ENCODE measurements at places on chromosomes 3 and 15.
A peak's percentile ranks its signal among the peaks of the same experiment; 100 is the strongest.

- DNase-seq = no peak
These were observed 90.0 kb downstream of the STT3B start for GRCh38 chr3:31622636-31623288.

DNA sequence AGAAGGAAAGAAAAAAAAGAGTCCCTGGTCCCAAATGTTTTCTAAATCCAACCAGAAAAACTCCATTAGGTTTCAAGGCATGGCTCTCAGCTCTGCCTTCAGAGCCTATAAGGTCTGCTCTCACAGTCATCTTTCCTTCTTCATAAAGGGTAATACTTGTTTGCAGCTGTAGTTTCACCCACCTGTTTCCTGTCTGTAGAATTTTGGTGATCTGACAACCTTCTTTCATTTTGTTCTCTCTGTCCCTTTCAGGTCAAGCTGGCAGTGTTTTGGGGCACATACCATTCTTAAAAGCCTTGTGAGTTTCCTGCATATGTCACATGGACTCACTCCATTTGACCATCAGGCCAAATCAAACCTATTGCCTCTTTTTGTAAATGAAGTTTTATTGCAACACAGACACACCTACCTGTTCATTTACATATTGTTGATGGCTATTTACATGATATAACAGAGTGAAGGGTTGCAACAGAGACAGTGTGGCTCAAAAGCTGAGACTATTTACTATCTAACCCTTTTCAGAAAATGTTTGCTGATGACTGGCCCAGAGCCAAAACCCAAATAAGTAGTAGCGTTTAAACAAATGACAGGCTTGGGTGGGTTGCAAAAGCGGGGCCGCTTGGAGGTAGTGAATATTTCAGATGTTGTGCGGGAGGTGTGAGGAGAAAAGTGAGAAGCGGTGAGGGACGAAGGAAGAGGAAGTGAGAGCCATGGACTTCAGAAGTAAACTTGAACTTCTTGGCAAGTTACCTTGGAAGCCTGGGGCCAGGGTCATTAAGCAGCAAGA lies 292.7 kb upstream of the PROK2 start:
- DNase-seq = no peak

DNA sequence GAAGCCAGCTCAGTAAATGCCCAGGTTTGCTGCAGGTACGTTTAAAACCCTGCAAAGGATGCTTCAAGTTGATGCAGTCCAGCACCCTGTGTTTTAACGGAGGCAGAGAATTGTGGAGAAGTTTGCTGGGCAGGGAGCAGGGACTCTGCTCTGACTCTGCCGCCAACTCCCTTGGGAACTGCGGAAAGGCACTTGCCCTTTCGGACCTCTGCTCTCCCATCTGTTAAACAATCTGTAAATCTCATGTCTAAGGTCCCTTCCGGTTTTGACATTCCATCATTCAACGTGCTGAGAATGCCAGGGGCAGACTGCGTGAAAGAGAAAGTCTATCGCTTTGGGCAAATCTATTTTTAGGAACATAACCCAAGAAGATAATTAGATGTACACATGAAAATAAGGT lies 184.5 kb downstream of the OPA1 start:
- DNase-seq = no peak

GRCh38 chr3:15199493-15200105 lies 6.4 kb upstream of the CAPN7 start:
- no peak for DNase-seq

DNA sequence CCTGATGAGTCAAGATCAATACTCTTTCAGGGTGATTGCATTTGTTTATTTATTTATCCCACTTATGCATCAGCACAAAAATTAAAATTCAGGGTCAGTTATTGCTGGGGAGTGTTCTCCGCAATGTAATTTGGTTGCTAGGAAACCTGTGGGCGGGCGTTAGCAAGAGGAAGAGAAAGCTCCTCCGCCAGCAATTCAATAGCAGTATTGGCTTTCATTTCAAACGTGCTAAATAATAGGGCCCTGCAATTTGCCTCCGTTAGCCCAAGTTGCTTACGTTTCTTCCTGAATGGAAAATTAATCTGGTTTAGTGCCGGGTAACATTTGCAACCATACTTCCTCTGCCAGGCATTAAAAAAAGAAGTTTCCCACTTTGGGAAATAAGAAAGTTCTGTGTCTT lies 35.5 kb upstream of the PLCL2 start:
- DNase-seq = peak; percentile 36

GRCh38 chr15:58039079-58040035 lies 26.2 kb downstream of the ALDH1A2 start:
- no peak for DNase-seq

- no peak for DNase-seq
These were observed 5.4 kb upstream of the TFG start for GRCh38 chr3:100703865-100704264.

- DNase-seq = no peak
These were observed 2.5 kb upstream of the MST1R start for GRCh38 chr3:49906073-49906743.

DNA sequence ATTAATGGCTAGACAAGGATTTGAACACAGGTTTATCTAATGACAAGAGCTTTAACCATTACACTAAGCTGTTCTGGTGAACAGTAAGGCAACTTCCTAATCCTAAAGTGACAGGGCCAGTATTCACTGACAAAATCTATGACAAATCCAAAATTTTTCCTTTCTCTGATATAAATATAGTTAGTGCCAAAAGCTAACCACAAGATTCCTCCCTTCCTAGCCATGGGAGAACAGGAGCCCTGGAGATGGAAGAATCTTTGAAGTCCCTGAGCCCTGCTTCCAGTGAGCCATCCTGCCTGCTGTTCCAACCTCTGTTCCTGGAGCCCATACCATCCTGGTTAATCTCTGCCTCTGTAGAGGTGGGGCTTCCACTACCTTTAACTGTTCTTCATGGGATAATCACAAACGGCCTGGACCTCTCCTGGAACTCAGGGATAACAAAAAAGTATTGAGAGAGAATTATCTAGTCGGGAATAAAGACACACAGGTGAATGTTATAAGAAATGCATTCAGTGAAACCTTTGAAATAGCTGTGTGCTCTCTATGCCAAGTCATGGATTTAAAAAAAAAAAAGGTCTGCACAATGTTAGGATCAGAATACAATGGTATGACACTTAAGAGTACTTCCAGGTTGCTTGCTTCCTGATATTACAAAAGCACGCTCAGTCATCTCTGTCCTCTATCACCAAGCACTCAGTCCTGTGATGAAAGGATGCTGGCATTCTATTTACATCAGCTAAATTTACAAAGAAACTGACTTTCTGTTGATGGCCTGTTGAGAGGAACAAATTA lies 235.8 kb downstream of the SUCLG2 start:
- no peak for DNase-seq

DNA sequence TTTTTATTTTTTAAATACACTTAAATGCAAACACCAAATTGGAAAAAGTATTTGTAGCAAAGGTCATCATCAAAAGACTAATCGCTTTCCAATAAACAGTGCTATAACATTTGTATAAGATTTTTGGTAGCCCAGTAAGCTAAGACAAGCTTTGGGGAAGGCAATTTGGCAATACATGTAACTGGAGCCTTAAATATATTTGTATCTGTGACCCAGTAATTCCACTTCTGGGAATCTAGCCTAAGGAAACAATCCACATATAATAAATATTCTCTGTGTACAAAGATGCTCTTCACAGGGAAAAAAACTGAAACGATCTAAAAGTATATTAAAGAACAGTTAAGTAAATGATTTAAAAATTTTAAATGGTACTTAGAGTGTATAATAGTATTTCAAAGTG lies 65.5 kb upstream of the TJP1 start:
- DNase-seq = no peak

DNA sequence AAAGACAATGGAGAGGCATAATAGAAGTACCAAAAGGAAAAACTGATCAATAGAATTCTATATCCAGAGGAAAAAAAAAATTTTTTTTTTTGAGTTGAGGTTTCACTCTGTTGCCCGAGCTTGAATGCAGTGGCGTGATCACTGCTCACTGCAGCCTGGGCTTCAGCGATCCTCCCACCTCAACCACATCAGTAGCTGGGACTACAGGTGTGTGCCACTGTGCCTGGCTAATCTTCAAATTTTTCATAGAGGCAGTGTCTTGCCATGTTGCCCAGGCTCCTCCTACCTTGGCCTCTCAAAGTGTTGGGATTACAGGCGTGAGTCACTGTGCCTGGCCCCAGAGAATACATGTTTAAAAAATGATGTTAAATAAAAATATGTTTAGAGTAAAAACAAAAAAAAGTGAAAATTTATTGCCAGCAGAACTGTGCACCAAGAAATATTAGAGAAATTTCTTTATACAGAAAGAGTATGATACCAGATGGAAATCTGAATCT lies 154.3 kb upstream of the ZBTB20 start:
- no peak for DNase-seq

GRCh38 chr3:101017017-101017416 lies 23.8 kb upstream of the ABI3BP start:
- no peak for DNase-seq

DNA sequence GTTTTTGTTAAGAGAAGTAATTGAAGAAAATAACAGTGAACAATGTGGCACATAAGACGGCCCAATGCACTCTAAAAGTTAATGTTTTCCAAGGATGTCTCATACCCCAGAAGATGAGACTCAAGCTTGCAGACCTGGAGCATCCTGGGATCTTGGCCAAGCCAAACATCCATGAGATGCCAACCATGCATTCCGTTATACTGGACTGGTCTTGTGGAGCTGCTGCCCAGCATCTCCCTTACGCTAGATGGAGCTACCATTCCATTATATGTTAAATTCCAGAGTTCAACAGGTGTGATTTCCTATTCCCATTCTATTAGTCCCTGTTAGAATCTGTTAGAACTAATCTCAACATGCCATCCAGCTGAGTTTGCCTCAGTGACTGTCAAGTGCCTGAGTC lies 181.8 kb downstream of the PDCD6IP start:
- no peak for DNase-seq

DNA sequence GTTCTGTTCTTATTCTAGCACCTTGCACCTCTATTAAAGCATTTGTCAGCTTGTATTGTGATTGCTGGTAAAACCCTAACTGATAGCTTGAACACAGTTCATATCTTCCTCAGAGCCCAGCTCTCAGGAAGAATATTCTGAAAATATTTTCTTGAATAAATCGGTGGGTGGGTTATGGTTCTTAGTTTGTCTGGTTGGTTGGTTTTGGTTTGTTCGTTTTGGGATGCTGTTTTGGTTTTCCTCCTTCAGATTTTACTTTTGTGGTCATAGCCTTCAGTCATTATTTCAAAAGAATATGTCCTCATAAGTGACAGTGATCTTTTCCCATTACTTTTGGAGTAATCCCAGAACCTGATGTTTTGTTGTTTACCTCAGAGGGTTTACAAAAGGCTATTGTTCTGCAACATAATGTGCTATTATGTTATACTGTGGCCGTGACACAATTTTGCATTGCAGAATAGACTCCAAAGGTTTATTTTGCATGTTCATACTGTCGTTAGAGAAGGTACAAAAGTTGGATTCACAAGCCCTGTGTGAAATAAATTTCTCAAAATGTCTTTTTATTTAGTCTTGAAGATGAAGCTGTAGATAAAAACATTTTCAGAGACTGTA lies 2.7 kb upstream of the TMEM87A start:
- no peak for DNase-seq

GRCh38 chr3:81581966-81582599 lies 179.4 kb downstream of the GBE1 start:
- no peak for DNase-seq

- DNase-seq = peak; percentile 2
These were observed 757.0 kb upstream of the NECTIN3 start for GRCh38 chr3:110314512-110315114.

DNA sequence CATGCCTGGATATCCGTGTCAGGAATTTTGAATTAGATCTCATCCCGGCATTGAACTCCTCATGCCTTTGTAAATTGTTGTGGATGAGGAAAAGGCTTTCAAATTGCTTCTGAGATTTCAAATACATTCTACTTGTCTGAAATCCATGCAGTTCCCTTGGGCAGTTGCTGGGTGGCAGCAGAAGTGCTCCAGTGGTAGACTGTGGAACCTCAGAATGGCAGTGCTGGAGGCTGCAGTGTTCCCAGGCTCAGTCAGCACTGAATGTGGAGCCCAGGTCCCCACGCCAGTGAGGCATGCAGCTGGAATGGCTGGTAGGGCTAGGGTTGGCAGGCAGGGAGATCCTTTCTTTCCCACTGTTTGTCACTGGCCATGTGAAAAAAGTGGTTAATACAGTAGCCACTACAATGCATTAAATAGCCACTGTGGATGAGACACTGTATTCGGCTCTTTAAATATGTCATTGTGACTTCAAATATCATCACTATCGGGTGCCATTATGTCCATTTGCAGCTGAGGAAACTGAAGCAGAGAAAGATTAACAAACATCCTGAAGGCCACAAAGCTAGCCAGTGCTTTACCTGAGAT lies 98.6 kb downstream of the TPRG1 start:
- no peak for DNase-seq

DNA sequence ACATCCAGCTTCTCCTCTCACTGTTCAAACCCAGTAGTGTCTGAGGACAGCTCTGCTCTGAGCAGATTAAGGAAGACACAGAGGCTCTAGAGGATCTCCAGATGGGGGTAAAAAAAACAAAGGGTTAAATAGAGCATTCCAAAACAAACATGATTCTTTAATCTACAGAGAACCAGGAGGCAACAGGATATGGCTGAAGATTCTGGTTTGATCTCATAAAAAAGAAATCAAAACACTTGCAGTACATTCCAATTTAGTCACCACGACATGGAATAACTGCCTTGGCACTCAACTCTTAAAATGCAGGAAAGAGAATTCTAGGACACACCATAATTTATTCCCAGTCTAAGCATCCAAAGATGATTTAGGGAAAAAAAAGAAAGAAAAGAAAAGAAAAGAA lies 32.0 kb downstream of the TM4SF4 start:
- DNase-seq = no peak

DNA sequence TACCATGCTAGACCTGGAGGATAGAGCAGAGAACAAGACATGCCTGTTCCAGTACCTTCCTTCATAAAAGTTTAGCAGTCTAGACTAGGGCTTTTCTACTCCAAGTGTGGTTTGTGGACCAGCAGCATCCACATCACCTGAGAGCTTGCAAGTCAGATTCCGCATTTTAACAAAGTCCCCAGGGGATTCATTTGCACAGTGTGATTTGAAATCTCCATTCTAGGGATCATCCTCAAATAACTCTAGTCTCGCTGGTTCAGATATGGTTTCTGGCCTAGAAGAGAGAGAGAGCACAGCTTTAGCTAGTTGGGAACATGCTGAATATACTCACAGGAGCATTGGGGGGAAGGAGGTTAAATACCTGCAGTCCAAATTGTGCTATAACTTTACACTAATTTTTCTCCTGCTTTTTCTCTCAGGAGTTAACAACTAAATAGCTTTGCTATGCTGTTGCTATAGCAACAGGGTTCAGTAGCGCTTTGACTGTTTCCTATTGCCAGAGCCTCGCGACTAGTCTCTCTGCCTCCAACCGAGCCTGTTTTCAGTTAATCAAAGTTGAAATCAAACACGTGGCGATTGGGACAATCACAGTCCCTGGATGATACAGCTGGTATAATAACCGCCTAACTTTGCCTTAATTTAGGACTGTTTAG lies 64.0 kb upstream of the RASGRF1 start:
- no peak for DNase-seq

- no peak for DNase-seq
These were observed 28.5 kb downstream of the KLHDC8B start for GRCh38 chr3:49199900-49200281.
